ENCODE measurements at places on chromosomes 11 and 22. TPM values are rescaled to one million over a fixed set of nuclear protein-coding genes. Genes with fewer than 3 reads are reported as not detected.

DNA sequence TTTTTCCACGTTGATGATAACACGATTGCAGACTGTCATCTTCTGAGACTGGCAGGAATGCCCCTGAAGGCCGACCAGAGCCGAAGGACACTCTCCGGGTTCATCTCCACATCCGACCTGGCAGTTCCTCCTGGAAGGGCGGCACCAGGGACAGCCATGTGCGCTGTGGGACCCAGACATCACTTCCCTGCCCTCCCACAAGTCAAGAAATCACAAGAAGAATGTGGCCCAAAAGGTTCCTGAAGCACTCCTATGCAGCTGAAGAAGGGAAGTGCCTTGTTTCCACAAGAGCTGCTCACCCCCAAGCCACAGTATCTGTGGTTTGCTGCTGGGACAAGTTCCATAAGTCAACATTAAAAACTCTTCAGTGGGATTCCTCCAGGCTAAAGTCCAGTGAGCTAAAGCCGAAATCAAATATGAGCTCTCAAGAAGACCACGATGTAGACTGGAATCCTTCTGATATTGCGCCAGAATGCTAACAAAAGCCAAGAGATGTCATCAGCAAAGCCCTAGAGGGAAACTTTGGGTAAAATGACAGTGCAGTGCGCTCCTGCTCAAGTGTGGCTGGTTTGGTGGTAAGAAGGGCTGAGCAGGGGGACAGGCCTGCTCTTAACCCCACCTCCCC lies 21.2 kb downstream of the PACSIN2 start:
- DNase-seq, result no peak

DNA sequence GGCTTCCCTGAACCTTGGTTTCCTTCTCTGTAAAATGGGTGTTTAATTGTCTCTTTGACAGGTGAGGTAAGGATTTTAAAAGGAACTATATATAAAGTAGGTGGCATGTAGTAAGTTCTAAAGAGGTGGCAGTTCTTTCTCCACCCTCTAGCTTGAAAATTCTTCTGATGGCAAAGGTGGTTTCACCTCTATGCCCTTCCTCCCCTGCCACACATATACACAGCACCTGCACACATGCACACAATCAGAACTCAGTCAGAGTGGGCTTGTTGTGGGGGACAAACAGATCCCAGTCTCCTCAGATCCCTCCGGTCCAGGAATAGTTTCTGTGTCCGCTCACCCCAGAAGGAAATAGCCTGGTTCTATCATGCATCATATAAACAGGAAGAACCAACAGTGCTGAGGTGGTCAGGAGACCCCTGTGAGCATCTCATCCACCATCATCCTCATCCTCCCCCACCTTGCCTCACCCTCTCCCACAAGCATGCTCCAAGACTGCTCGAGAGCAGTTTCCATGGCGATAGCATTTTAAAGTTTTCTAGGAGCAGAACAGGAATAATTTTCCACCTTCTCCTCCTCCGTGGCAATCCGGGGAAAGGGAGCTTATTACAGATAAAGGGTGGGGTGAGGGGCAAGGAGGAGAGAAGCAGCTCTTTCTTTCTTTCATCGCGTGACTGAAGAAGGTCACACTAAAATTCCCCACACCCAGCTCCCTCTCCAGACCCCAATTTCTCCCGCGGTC lies 123.6 kb downstream of the CHST1 start:
- no peak for DNase-seq

DNA sequence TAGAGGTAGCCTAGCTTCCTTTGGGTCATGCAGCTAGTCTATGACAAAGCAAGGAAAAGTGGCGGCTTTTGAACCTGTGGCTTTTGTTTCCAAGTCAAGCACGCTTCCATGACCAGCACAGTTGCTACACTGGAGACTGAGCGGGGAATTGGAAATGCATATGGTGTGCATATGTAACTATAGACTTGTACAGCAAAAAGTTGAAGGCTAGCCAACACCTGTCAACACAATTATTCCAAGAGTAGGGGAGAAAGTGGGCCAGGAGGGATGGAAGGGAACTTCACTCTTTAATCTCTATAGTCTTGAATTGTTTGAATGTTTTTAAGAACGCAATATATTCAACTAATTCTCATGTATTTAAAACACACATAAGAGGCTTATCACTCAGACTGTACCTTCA lies 218.5 kb upstream of the CADM1 start:
- no peak for DNase-seq

GRCh38 chr22:25663654-25664053 lies 78.3 kb upstream of the MYO18B start:
- DNase-seq, result no peak

GRCh38 chr11:63023841-63024648 lies 8.4 kb upstream of the SLC22A8 start:
- peak; percentile 82 for DNase-seq

SCGB1D2 gene
- total RNA-seq, result not detected

NLRP10 gene
- total RNA-seq, result not detected

DNA sequence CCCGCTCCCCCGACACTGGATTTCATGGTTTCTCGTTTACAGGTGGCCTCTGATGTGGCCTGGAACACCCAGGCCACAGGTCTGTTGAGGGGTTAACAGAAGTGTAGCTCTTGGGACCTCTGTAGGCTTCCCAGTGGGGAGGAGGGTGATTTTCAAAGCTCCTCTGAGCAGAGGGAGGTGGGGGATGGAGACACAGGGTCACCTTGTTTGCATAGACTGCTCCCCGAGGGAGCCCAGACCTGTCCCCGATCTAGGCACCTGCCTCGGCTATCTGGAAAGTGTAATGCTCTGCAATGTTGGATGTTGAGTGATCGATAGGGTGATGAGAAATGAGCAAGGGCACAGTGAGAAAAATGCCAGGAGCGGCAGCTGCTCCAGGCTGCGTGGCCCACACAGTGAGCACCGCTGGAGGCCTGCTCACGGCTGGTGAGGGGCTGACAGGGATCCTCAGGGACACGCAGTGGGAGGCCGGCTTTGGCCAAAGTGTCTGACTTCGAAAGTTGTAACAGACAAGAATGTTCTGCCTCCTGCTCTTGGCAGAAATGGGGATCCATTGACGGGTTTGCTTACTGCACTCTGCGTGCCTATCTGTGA lies 594.1 kb downstream of the BRD1 start:
- no peak for DNase-seq

GRCh38 chr11:36121054-36121453 lies 168.2 kb downstream of the COMMD9 start:
- DNase-seq, result no peak

- DNase-seq, result no peak
These were observed 15.4 kb downstream of the CARD10 start for GRCh38 chr22:37503850-37504249.

GRCh38 chr11:43691806-43692205 lies 11.3 kb downstream of the HSD17B12 start:
- no peak for DNase-seq

DNA sequence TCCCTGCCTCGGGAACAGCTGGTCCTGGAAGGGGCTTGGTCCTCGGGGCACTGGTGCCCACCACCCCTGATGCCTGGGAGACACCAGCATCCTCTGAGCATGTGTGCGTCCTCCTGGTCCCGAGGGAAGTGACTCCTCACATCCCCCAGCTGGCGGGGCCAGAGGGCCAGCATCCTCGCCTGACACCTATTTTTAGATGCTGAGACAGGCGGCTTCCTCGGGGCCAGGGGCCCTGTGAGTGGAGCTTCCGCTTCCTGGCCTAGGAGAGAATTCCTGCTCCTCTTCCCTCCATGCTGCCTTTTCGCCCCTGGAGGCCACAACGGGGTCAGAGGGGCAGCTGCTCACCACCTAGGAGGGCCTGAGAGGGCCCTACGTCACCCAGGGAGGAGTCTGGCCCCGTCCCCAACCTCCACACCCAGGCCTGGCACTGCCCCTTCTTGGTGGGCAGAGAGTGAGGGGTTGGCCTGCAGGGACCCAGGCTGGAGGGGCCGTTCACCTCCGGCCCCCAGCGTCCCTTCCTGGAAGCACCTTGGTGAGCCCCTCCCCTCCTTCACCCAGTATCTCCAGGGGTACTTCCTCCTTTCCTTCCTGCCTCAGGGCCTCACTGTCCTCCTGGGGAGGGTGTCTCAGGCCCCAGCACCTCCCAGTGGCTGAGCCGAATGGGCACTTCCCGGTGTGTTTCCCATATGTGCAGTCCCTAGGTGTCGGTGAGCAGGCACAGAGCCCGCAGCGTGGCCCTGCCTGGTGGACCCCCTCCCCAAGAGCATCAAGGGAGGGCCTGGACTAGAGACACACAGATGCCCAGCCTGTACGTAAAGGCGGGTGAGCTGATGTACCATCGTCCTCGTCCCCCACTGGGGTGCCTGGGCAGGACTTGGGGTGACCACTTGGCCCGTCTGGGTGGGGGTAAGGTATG lies 6.1 kb downstream of the CD81 start:
- DNase-seq, result no peak

DNA sequence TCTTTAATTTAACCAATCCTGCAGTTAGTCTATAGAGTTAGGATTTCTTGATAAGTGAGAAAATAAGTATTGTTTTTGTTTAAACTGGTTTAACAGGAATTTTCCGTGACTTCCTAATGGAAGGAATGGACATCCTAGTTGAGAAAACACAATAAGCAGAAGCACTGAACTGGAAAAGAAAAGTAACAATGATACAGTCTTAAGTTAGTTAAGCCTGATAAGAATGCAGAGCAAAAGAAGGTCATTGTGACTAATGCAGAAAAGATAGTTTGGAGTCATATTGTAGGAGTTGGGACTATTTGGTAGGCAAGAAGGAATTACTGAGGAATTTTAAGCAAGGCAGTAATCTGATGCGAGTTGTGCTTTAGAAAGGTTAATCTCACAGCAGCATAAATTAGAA lies 11.7 kb downstream of the RNF141 start:
- no peak for DNase-seq

CCDC87 gene
- not detected for total RNA-seq

CACNA1I gene
- total RNA-seq, result 8.8 TPM

GRCh38 chr22:35361001-35361558 lies 19.8 kb upstream of the HMOX1 start:
- no peak for DNase-seq

- no peak for DNase-seq
These were observed 333.3 kb downstream of the FAT3 start for GRCh38 chr11:92557879-92558278.

- no peak for DNase-seq
These were observed 2.7 kb upstream of the TMPRSS6 start for GRCh38 chr22:37112084-37112728.

- DNase-seq, result peak; percentile 27
These were observed 54.6 kb downstream of the SPECC1L start for GRCh38 chr22:24325105-24325757.

DNA sequence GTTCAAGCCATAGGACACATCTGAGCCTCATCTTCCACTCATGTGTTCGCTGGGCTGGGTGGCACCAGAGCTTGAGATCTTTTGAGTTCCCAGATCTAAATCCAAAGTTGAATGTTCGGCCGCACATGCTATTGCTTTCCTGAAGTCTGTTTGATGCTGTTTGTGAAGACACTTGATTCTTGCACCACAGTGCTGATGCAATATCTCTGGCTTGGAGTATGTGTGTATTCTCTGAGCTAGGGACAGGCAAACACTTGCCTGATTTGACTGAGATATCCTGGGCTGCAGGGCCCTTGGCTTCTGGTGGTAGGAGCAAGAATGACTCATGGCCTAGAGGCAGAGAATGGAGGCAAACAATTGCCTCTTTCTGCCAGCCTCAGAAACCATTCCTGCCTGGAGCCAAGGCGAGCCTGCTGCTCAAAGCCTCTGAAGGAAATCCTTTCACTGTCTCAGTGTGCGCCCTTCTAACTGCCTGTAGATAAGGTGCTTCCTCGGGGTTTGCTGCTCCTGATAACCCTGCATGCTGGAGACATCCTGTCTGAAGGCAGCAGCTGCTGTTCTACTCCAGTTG lies 73.0 kb downstream of the CYB5R2 start:
- no peak for DNase-seq

NAALAD2 gene
- total RNA-seq, result not detected

GRCh38 chr11:64877390-64878222 lies 815 bp downstream of the EHD1 start:
- no peak for DNase-seq

GRCh38 chr22:24007253-24008021 lies 2.2 kb upstream of the GSTT4 start:
- no peak for DNase-seq

DNA sequence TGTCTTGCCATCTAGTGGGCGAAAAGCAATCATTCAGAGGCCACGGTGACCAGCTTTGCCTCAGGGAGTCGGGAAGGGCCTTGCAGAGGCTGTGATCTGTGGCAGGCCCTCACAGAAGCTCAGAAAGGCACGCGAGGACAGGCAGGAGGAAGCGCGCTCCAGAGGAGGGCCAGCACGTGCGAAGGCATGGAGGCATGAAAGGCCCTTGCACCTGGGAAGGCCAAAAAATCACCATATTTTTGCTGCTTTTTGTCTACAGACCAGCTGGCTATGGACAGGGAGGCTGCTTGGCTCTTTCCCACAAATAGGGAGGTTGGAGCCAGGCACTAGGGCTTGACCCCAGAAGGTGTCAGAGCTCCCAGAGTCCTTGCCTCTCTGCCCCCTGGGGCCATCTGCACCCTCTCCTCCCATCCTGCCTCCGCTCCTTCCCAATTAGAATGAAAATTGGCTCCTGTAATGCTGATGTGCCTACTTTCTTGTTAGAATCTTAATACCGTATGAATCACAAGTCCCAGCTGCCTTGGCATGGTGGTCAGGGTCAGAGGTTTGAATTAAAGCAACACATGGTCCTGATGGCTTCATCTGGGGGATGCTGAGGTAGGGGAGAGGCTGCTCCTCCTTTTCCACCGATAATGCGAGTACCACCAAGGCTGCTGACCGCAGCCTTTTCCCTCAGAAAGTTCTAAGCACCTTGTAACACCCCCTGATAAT lies 69.1 kb downstream of the FEZ1 start:
- no peak for DNase-seq

DNA sequence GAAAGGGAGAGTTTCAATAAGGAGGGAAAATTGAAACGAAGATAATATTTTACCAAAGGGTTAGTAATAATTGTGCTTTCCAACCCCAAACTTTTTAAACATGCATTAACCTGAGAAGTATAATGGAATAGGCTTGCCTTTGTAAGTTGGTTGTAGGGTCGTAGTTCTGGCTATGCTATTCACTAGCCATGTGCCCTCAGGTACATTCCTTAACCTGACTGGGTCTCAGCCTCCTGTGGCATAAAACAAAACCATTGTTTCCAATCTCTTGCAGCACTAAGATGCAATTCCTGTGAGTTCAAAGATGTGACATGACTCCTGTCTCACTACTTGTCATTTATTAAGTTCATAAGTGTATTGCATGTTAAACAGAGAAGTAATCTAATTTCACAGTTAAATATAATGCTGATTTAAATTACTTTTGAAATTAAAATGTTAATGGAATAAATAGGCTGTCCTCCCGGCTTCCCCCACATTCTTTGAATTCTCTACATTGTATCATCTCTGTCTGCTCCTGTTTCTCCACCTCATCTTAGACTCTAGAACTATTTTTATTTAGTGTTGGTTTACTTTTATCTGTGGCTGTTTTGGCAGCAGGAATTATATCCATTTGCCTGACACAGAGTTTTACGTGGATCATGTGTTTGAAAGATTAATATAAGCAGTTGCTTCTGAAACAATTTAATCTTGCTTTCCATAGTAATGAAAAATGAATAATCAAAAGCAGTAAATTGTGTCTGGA lies 216.3 kb downstream of the FAT3 start:
- no peak for DNase-seq

MPZL2 gene
- total RNA-seq, result 3.8 TPM

- DNase-seq, result no peak
These were observed 22.9 kb upstream of the ASPHD2 start for GRCh38 chr22:26406118-26406517.
